Hypothalamus (tissue), 51 donors: ENCODE measurements at places on chromosomes 3 and 15.

GRCh38 chr3:106339551-106339950 is 470.7 kb upstream of the CBLB start:
- DNase-seq: no peak

DNA sequence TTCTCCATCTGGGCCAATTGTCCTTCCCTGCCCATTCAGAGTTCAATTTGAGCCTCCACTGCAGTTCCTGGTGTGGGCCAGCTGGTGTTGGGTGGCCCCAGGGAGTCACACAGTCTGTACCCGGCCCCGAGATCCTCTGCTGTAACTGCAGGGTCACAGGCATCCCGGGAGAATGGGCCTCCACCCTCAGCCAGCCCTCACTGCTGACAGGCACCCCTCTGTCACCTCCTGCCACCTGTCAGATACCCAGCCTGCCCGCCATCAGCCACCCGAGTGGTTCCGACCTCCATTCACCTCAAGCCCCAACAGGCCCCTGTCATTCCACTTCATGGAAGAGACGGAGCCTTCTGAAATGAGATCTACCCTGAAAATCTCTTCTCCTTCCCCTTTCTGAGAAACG is 73.2 kb downstream of the ST8SIA2 start:
- no peak for DNase-seq

GRCh38 chr3:120338517-120338916 is 10.6 kb downstream of the LRRC58 start:
- DNase-seq: no peak

- no peak for DNase-seq
These were observed 97.9 kb downstream of the APBA2 start for GRCh38 chr15:28983432-28984311.

DNA sequence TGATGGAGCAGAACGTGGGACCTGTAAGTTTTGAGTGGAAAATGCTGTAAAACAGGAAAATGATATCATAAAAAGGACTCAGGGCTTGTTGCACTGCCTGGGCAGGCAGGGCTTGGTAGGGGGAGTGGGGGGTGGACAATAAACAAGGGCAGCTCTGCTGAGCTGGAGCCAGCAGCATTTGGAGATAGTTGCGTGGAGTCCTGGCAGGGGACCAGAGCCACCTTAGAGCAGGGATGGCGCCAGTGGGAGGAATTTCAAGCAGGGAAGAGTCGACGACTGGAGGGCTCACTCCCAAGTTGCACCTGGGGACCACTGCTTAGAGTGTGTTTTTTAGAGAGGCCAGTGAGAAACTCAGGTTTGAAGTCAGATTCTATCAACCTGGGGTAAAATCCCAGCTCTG is 22.7 kb upstream of the FRMD4B start:
- no peak for DNase-seq

- no peak for DNase-seq
These were observed 50.3 kb downstream of the LRIG1 start for GRCh38 chr3:66450390-66451022.

GRCh38 chr3:190614226-190615059 is 100.6 kb downstream of the IL1RAP start:
- DNase-seq: no peak

DNA sequence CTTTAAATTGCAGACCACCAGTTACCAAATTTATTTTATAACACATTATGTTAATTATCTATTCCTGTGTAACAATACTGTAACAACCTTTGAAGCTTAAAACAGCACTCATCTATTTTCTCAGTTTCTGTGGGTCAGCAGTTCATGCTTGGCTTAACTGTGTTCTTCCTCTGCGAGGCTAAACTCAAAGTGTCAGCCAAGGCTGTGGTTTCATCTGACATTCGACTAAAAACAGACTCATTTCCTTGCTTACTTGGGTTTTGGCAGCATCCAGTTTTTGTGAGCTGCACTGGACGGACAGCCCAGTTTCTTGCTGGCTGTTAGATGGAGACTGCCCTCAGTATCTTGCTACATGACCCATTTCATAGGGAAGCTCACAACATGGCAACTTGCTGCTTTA is 247.3 kb upstream of the KCNH8 start:
- no peak for DNase-seq

DNA sequence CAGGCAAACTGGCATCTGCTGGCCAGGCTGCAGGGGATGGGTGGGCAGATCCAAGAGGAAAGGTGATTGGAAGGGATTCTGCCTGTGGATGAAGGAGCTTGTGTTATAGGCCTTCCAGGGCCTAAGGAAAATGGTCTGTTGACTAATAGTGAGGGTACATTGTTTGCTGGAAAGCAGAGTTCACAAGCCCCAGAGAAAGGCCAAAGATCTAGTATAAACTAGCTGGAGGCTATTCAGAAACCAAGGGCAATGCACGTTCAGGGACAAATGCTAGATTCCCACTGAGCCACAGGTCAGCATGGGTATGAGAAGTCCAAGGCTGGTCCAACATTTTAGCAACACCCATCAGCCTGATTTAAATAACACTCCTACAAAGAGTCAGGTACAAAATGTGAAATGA is 74.7 kb downstream of the FBN1 start:
- DNase-seq: no peak
